ENCODE measurements at places on chromosomes 13 and 19.
A peak's percentile ranks its signal among the peaks of the same experiment; 100 is the strongest.

DNA sequence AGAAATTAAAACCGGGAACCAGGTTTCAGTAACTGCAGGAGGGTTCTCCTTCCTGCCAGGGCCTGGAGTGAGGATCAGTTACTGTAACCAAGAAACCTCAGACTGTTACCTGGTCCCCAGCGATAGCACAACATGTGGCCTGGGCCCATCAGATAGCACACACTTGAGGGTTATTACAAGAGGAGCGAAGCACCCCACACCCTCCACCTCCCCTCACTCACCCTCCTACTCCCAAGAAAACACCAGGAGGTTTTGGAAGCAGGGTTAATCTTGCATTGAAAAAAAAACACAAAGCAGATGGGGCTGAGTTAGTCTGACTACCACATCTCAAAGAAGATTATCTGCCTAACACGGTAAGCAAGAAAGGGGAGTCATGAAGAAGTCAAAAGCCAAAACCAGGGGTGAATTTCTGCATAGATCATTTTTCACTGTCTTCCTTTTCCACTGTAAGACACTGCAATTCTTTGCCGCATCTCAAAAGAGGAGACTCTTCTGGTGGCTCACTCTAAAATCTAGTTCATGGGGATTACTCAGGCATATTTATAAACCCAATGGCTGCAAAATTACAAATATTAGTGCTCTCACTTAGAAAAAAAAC is 75.9 kb upstream of the DOCK9 start:
- no peak for DNase-seq

DNA sequence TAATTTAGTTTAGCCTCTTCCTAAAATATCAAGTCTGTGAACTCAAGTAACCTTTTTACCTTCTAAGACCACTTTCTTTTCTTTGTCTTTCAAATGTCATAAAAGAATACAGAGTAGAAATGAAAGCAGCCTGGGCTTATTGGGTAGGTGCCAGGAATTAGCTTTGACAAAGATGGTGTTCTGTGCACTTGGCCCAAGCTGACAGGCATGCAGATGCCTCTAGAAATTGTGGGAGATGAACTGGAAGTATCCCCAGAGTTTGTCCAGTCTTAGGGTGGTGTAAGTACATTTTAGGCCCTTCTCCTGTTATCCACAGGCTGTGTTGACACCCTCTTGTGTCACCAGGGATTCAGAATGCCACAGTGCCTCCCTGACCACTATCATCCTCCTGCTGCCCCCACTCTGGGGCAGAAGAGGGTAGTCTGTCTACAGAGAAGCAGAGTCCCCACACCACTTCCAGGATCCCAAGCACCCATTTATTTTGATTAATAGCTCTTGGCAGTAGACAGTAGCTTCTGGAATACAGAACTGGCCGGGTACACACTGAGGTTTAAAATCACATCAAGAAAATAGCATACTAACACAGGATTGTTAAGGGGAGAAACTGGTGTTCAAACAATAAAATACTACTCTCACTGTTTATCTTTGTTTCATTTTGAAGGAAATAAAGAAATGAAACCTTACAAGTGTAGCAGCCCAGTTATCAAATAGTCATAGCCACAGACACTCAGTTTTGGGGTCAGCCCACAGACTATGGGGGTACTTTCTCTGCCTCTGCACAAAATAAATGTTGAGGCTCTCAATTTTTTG is 343.2 kb downstream of the KCNRG start:
- no peak for DNase-seq

GRCh38 chr19:33622809-33623511 is 1.2 kb downstream of the CHST8 start:
- no peak for DNase-seq

- DNase-seq: no peak
Measured at GRCh38 chr19:55535965-55536350, 975 bp downstream of the SBK2 start.

- peak; percentile 90 for DNase-seq
Measured at GRCh38 chr19:57559404-57560025, at the start of gene ZNF550. TSS of gene ZNF550 (minus strand) at chr19:57559863. CDS start at chr19:57559682, 181 bp downstream.

GRCh38 chr19:12778017-12778904 is 2.9 kb upstream of the HOOK2 start:
- DNase-seq: peak; percentile 93

DNA sequence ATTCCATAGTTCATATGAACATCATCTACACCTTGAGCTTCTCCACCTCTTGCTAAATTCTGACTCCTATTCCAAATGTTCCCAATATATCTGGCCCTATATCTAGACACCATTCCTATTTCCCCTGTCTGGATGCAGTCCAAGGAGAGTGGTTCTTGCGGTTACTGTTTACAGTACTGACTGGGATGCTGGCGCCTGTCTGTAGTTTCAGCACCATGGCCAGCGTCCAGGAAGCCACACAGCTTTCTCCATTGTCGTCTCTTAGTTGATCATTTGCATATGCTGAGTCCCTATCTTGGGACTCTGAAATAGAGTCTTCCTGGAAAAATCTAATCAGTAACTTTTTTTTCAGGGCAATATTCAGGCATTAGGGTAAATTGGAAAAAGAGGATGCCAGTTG is 14.9 kb downstream of the LAIR2 start:
- DNase-seq: peak; percentile 54

- no peak for DNase-seq
Measured at GRCh38 chr13:27455331-27455855, 5.0 kb upstream of the MTIF3 start.

GRCh38 chr13:24270639-24271141 is 38.7 kb upstream of the C1QTNF9 start:
- peak; percentile 60 for DNase-seq

GRCh38 chr19:51686171-51686570 is 7.0 kb upstream of the SPACA6 start:
- DNase-seq: no peak

DNA sequence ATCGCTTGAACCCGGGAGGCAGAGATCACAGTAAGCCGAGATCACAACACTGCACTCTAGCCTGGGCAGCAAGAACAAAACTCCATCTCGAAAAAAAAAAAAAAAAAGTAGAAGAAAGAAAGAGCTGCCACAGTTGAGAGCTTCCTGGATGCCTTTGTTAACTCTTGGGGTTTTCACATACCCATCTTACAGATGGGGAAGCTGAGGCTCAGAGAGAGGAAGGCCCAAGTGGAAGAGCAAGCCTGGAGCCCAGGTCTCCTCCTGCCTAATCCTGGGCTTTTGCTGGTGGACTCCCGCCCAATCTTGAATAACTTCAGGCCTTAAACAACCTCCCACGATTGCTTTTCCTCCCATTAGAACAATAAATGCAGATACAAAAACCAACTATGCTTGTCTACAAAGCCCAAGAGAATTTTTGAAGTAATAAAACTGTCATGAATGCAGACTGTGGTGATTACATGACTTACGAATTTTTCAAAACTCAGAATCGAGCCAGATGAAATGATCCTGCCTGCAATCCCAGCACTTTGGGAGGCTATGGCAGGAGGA is 41.7 kb downstream of the LTBP4 start:
- DNase-seq: no peak

GRCh38 chr19:12913851-12914690 is 5.0 kb downstream of the SYCE2 start:
- DNase-seq: peak; percentile 19

DNA sequence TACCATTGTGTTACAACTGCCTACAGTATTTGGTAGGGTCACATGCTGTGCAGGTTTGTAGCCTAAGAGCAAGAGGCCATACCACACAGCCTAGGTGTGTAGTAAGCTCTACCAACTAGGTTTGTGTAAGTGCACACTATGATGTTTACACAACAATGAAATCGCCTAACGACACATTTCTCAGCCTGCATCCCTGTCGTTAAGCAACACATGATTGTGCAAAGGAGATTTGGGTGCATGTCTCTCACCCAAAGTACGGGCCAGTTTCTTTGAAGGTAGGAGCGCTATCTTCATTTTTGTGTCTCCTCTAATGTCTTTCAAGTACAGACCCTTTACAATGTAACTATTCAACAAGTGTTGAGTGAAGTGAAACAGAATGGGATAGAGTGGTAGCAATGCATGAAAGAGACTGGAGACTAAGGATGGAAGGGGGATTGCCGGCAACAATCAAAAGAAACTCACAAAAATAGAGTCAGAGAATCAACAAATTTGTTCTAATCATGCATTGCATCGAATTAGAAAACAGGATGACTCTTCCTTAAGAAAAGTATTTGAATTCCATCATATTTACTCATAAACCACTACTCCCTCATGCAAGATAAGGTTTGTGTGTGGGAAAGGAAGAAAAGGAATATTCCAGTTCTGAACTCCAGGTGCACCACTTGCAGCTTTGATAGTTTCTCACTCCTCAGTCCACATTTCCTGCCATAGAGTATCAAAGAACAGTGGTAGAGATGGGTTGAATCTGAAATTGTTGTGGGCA is 60.2 kb upstream of the TNFRSF19 start:
- DNase-seq: no peak

- no peak for DNase-seq
Measured at GRCh38 chr13:104831831-104832230, 1703.6 kb downstream of the EFNB2 start.

DNA sequence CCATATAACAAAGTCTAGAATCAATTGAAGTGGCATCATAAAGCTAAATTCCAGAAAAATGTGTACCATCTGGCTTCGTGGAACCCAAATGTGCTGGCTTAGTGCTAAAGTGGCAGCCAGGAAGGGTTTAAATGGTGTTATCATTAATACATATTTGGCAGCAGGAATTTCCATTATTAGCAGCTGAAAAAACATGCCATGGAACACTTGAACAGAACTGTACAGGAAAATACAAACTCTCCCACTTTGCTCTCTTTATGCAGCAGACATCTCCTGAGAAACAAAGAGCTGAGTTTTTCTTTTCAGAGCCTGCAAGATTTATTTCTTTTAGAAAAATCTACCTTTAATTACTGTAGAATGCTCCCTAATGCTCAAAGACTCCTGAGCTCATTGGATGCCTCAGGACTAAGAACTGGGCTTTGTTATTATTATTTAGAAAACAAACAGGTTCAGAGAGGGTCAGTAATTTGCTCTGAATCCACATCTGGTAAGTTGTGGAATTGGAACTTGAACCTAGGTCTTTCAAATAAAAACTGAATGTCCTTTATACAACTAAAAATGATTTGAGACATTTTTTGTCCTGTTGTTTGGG is 179.0 kb downstream of the LACC1 start:
- DNase-seq: no peak

GRCh38 chr13:97826421-97827012 is 127.0 kb upstream of the IPO5 start:
- DNase-seq: no peak

DNA sequence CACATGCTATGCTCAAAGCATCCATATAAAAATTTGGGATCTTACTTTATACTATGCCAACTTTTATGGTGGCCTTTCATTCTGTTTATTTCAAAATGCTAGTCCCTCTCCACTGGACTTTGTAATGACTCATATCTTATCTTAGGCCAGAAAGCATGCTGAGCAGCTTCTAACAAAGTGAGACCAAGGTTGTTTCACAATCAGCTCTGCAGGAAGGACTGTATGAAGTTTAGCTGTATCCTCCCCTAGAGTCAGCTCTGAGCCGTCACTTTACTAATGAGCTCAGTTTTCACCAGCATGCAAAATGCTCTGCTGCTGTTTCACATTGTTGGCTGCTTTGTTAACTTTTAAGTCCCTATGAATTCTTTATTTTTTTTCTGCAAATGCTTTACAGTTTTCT is 1608.8 kb downstream of the OLFM4 start:
- peak; percentile 26 for DNase-seq
